ENCODE measurements at places on chromosomes 5 and 9. TPM values are rescaled to one million over a fixed set of nuclear protein-coding genes. Genes with fewer than 3 reads are reported as not detected.

PCDHGB3 gene
- 0.20 TPM for total RNA-seq

RNF20 gene
- 43.4 TPM for total RNA-seq

ACOT12 gene
- total RNA-seq: not detected

TEX48 gene
- total RNA-seq: not detected

WDR38 gene
- total RNA-seq: not detected
